ENCODE measurements at places on chromosomes 3 and 15. TPM values are rescaled to one million over a fixed set of nuclear protein-coding genes. Genes with fewer than 3 reads are reported as not detected.

- no peak for DNase-seq
These were observed 272.2 kb upstream of the NR2F2 start for GRCh38 chr15:96058103-96058851.

- no peak for DNase-seq
These were observed 394.6 kb upstream of the RORA start for GRCh38 chr15:61623746-61624145.

DNA sequence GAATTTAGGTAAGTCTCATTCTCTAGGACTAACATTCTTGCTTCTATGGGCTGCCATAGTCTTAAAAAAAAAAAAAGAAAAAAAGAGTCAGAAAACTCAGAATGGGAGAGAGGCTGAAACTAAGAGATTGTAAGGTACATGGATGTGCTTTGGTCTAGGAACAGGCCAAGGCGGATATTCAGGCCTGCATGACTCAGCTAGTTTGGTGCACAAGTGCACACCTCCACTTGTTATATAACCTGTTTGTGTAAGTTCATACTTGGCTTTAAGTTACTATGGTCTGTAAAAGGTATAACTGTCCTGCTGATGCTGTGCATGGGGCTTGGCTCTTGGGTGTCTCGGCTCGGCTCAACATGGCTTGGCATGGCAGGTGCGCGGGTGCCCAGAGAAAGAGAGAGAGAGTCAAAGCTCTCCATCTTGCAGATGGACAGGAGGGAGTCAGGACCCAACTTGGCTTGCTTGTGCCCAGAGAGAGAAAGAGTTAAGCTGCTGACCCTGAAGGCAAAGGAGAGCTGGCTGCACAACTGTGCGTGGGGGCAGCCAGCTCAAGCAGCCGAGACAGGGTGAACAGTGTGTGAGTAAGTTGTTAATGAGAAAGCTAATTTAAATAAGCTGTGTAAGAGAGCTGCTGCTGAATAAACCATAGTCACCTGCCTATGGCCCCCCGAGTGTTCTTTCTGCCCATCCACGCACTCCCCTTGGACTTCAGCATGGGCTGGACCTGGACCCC is 31.4 kb upstream of the CHRNB4 start:
- DNase-seq = no peak

The XCR1 gene
- total RNA-seq = not detected

The DUOXA2 gene
- 10.0 TPM for total RNA-seq

The GOLGA8N gene
- total RNA-seq = 18.7 TPM
